ENCODE measurements at places on chromosomes 13 and 19. TPM values are rescaled to one million over a fixed set of nuclear protein-coding genes. Genes with fewer than 3 reads are reported as not detected.

NLRP5 gene
- not detected for total RNA-seq

TRAPPC6A gene
- 28.4 TPM for total RNA-seq

RASGRP4 gene
- 0.41 TPM for total RNA-seq

LIM2 gene
- total RNA-seq: not detected

PRR20D gene
- not detected for total RNA-seq

KIR3DL2 gene
- 0.17 TPM for total RNA-seq

ZNF677 gene
- 4.0 TPM for total RNA-seq

PDE4A gene
- total RNA-seq: 5.5 TPM

SAE1 gene
- 161 TPM for total RNA-seq

ZNF473 gene
- 13.6 TPM for total RNA-seq

GPR12 gene
- total RNA-seq: not detected

HAUS5 gene
- 42.5 TPM for total RNA-seq

DLL3 gene
- total RNA-seq: 0.79 TPM

GNA15 gene
- total RNA-seq: 28.4 TPM

MEIOSIN gene
- total RNA-seq: not detected

NCAN gene
- not detected for total RNA-seq
